Muscle of arm (tissue), 14 donors: ENCODE measurements at places on chromosomes 12 and 14. TPM values are rescaled to one million over a fixed set of nuclear protein-coding genes. Genes with fewer than 3 reads are reported as not detected.
A peak's percentile ranks its signal among the peaks of the same experiment; 100 is the strongest.

Gene TGM1
- polyA plus RNA-seq: 1.1 TPM

DNA sequence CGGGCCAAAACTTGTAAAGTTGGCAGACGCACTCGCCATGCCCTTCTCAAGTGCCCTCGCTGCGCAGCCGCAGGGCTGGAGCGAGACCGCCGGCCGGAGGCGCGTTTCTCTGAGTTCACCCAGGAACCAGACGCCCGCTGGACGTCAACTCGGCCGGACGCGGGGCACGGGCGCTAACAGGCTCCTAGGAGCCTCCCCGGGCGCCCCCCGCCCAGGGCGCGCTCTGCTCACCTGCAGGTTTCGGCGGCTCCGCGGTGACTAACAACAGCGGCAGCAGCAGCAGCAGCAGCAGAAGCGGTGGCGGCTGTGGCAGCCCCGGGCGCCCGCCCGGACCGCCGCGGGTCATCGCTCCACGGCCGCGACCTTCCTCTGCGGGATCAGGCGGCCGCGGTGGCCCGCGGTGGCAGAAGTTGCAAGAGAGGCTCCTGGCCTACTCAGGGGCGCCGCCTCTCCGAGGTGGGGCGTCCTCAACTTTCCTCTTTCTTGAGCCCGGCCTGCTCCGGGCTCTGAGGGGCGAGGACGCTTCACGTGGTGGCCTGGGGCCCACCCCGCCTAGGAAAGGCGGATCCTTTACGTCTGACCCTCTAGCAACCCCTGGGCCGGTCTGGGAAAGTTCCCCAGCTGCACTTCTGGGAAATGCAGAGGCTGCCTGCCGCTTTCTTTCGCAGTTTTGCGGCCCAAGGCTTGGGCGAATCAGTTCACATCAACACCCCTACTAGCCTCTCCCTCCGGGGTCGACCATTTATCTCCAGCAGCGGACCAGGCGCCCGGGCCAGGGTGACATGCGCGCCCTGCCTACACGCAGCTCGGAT lies at the start of gene PLBD1:
Gene PLBD1, minus strand, starts transcription at position 533 of the 812 bp plus-strand sequence. Its CDS starts 187 bp downstream, at position 346.
- DNase-seq: peak; percentile 80

Gene RD3L
- polyA plus RNA-seq: not detected

Gene ERBB3
- polyA plus RNA-seq: 202 TPM

- DNase-seq: no peak
These were observed 43.8 kb upstream of the CLMN start for GRCh38 chr14:95363468-95363954.

- no peak for DNase-seq
These were observed 14.3 kb upstream of the ZFP36L1 start for GRCh38 chr14:68807148-68807600.

GRCh38 chr12:58171914-58172313 lies 230.5 kb downstream of the ATP23 start:
- peak; percentile 57 for DNase-seq

- DNase-seq: no peak
These were observed 23.6 kb upstream of the TCL1B start for GRCh38 chr14:95662376-95663186.

Gene PDE3A
- 13.2 TPM for polyA plus RNA-seq

DNA sequence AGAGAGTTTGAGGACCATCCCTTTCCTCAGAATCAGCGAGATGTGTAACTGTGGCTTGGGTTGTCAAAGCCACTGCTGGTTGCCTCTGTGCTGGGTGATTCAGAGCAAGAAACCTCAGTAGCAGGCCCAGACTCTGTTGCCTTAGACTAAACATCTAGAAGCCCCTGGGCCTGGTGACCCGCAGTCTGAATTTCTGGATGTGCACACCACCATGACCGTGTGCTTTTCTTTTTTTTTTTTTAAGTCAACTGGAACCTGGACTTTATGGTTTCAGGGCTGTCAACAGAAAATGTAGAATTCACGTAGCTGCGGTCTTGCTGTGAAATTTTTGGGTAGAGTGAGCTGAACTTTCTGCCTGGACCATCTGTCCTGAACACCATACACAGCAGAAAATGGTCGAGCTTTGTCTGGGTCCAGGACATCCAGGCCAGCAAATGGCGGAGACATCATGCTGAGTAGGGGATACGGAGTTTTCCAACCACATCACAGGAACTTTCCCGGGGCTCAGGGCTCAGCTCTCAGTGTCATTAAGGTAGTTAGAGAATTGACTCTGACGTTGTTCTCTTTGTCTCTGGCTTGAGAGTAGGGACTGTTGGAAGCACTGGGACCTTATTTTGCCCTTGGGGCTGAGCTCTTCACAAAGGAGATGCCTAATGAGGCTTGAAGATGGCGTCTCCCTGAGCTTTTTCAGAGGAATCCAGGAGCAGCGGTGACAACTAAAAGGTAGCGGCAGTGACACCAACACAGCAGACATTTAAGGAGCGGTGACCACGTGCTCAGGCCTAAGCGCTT lies 23.0 kb upstream of the BATF start:
- no peak for DNase-seq

GRCh38 chr12:110739488-110739887 lies 3.2 kb downstream of the PPP1CC start:
- no peak for DNase-seq

GRCh38 chr12:104219361-104219892 lies 3.8 kb downstream of the TXNRD1 start:
- no peak for DNase-seq

DNA sequence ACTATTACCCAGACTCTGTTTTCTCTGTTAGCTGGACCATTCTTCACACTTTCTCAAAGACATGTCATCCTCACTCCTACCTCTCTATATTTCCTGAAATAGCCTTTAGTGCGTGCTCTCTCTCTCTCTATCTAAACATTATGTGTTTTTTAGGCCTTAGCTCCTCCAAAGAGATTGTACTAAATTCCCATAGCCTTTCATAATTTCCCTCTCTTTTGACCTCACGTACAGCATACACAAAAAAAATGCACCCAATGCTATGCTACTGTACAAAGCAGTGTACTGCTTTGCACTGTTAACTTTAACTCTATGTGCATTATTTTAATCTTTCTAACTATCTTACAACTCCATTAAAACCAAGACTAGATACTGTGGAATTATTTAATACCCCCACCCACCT lies 288.4 kb downstream of the DAD1 start:
- DNase-seq: no peak

Gene REM2
- polyA plus RNA-seq: 0.09 TPM

GRCh38 chr12:125222876-125223275 lies 157.6 kb downstream of the AACS start:
- DNase-seq: no peak

DNA sequence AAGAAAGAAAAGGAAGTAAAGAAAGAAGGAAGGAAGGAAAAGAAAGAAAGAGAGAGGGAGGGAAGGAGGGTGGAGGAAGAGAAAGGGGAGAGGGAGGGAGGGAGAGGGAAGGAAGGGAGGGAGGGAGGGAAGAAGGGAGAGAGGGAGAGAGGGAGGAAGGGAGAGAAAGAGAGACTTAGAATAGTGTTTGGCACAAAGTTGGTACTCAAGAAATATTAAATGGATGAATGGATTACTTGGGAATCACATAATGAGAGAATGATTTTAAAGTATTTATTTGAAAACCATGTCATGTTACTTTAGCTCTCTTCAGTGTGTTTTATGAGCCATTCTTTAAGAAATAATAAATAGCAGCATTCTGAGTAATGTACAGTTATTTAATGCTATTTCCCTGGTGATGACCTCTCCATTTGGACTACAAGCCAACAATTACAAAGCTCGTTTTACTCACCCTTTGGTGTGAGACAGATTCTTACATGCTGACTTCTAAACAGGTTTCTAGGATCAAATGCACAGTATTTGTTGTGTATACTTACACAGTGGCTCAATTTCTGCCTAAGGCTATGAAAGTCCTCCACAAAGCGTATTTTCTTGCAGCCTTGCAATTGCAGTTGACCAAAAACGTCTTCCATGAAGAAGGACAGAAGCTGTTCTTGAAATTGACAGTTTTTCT lies 861 bp downstream of the IL26 start:
- no peak for DNase-seq

DNA sequence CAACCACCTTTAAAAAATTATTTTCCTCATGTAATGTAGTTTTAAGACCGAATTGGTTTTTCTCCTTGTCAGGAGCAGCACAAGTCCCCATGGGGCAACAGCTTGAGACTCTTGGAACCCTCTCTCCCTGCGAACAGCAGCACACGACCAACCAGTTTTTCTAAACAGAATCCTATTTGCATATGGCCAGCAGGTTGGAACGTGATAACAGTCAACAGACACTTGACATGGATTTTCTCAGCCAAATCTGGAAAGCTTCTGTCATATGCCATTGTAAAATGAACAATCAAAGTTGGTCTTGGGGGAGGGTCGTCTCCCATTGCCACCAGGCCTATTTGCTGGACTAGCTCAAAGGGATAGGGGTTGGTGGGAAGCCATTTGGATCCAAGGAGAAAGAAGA lies 1915.0 kb upstream of the FLRT2 start:
- DNase-seq: no peak

DNA sequence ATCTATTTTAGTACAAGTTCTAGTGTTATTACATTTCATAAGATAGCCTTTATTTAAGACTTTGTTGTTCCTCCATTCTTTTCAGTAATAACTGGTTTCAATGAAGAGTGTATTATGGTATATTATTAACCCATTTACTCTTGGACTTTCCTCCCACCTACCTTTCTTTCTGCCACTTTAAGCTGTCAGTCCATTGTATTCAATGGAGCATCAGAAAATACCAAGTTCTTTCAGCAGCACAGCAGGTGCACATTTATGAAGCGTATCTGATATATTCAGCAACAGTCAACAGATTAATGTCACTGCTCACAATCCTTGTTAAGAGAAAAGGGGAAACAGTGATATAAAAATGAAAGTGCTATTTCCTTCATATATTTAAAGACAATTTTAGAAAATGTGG lies 660.9 kb downstream of the C12orf50 start:
- DNase-seq: no peak

Gene UBC
- 913 TPM for polyA plus RNA-seq

DNA sequence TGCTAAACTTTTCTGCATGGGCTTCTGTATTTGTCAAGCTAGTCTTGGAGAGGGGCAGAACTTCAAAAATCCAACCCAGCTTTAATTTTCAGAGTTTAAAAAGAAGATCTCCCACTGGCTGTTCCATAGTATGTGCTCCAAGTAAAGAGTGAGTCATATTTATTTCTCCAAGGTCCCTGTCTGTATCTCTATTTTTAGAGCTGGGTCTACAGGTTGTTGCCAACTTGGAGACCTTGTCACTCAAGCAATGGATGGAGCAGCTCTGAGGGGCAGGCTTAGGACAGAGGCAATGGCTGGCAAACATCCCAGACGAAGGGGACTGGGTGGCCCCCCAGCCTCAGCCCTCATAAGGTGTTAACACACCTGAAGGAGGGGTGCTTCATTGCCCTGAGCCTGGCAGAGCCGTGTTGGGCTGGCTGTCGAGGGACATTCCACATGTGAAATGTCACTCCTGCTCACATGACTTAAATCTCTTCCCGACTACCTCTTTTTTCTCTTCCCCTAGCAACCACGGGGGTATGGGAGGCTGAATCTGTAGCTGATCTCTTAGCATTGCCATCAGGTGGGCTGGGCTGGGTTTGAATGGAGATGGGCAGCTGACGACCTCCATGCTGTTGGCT lies 103.1 kb downstream of the SMOC1 start:
- peak; percentile 14 for DNase-seq

GRCh38 chr12:108811411-108812180 lies 45.8 kb downstream of the SSH1 start:
- DNase-seq: no peak

DNA sequence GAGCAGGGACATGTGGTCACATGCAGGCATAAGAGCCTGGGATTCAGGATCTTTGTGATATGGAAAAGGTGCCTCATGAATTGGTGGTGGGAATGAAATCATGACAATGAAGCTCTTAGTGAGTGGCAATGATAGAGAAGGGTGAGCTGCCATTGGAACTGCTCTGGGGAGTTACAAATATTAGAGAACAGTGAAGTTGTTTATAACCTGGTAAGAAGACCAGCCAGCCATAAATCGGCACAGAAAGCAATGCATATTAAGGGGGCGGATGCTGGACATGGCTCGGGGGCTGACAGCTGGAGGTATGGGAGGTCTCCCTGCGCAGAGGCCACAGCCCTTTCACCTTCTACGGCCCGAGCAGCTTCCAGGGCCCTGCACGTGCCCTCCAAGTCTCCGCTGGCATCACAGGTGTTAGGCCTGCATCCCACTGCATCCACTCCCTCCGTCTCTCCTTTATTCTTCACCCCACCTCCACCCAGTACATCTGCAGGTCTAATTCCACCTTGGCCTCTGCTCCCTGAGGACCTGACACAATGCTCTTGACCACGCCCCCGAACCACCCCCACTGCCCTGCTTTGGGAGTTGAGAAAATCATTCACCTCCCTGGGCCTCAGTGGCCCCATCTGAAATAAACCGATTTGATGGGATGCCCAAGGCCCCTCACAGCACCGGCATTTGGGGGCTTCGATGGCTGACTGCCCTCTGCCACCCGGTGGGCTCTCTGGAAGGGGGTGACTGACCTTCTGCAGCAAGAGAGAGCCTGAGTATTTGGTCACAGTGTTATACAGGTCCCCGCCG lies 4.1 kb downstream of the CACNA2D4 start:
- no peak for DNase-seq

- no peak for DNase-seq
These were observed 40.6 kb upstream of the TAS2R42 start for GRCh38 chr12:11227373-11227772.

Gene KRT85
- polyA plus RNA-seq: not detected

- DNase-seq: no peak
These were observed 57.9 kb downstream of the NAV3 start for GRCh38 chr12:77888611-77889010.

DNA sequence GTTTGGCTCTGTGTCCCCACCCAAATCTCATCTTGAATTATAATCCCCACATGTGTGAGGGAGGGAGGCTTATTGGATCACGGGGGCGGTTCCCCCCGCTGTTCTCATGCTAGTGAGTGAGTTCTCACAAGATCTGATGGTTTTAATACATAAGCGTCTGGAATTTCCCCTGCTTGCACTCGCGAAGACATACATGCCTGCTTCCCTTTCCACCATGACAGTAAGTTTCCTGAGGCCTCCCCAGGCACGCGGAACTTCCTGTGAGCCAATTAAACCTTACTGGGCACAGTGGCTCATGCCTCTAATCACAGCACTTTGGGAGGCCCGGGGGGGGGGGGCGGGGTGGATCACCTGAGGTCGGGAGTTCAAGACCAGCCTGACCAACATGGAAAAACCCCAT lies 60.8 kb downstream of the R3HDM2 start:
- no peak for DNase-seq
